IPS-NIHi11 (cell line): ENCODE measurements at places on chromosomes 1 and 21.

- no peak for DNase-seq
These were observed 82.8 kb downstream of the TRIM33 start for GRCh38 chr1:114428083-114428754.

DNA sequence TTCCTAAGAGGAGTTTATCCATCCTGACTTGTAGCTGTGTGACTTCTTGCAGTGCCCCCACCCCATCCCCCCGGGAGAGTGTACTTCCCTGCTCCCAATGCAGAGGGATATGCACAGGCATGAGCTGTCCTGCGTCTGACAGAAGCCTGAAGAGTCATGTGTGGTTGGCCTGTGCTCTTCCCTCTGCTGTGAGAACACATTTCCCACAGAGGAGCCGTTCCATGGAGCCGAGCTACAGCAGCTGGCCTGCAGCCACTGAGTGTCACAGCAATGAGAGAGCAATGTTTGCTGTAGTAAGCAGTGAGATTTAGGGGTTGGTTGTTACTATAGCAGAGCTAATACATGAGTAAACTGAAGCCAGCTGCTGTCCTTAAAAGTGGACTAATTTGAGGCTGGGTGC lies 22.0 kb downstream of the PARS2 start:
- no peak for DNase-seq

- no peak for DNase-seq
These were observed 17.9 kb downstream of the CLDN14 start for GRCh38 chr21:36461918-36462486.

DNA sequence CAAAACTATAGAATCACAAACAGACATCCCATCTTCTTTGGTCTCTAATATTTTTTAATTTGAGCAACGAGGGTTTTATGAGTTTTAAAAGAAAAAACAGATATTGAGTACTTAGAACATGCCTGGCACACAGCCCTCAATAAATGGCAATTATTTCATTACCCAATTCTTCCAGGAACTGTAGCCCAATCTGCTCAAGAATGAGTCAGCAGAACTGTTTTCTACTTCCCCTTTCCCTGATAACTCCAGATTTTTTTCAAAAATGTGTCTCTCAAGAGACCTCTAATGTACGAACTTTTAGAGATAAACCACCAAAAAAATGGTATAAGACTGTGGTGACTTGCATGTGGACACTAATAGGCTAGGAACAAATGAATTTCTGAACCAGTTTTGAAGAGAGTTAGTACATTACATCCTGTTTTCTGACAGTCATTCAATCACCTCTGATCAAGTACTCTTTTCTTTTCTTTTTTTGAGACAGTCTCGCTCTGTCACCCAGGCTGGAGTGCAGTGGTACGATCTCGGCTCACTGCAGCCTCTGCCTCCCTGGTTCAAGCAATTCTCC lies 11.5 kb downstream of the ABL2 start:
- DNase-seq, result no peak

- DNase-seq, result no peak
These were observed 5.8 kb upstream of the PSMB4 start for GRCh38 chr1:151393583-151393982.

GRCh38 chr1:95232646-95233318 lies 1.2 kb upstream of the RWDD3 start:
- no peak for DNase-seq

DNA sequence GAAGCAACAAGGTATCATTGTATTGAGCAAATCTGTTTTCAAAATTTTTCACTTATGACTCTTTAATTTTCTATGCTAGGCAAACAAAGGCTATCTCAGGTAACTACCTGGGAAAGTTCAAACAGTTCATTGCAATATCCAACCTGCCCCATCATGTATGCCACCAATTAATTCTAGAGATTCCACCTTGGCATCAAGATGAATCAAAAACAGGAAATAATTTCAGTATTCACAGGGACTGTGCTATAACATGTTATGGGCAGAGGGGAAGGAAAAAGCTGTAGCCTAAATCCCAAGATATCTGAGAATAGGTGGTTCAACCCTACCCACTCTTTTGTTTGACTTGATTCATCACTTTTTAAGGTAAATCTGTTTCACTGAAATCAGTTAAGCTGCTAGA lies 67.5 kb upstream of the SH3GLB1 start:
- DNase-seq, result no peak

DNA sequence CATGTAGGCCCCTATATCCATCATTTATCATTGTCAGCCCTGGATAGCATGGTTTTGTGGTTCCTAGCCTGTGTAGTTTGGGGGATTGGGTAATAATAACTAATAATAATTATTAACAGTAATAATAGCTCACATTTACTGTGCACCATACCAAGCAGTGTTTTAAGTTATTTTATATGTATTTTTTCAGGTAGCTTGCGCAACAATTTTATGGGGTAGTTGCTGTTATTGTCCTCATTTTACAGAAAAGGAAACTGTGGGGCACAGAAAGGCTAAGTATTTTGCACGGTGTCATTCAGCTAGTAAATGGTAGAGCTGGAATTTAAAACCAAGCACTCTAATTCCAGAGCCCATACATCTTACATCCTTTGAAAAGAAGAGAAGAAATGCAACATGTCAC lies 179.8 kb downstream of the HS2ST1 start:
- DNase-seq, result no peak

- DNase-seq, result no peak
These were observed 20.8 kb upstream of the ETV3 start for GRCh38 chr1:157158967-157159366.

- DNase-seq, result no peak
These were observed 73.7 kb downstream of the LRRC8C start for GRCh38 chr1:89706700-89707012.

GRCh38 chr21:27026501-27026900 lies 59.6 kb upstream of the ADAMTS5 start:
- DNase-seq, result no peak

DNA sequence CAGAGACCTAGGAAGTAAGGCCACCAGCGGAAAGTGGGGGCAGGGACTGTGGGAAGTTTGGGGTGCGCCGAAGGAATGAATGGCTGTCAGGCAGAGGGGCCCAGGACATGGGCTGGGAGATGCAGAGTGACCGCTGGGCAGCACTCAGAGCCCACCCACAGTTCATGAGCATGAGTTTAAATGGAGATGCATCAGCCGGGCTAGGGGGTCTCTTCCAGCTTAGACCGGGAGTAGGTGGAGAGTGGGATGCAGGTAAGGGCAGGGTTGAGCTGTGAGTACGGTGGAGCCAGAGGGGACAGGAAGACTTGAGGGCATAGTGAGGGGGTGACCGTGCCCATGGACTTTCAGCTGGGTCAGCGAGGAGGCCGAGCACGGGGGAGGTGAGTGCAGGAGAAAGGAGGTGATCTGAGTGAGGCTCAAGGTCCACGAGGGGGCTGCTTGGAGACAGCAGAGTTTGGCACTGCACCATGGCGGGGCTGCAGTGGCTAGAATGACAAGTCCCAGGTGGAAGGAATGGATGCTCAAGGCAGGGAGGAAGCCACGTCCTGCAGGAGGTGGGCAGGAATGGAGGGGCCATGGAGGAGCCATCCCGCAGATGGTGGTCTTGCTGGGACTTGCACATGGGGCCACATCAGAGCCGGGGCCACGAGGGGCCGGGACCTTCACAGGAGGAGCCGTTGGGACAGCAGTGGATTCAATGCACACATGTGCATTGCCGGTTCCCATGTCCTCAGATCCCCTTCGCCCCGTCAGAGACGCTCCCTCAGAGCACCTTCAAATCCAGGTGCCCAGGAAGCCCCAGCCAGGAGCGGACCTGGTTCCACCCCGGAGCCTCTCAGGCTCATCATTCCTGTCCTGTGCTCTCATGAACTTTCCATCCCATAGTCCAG lies 34.9 kb downstream of the UBASH3A start:
- DNase-seq, result no peak

DNA sequence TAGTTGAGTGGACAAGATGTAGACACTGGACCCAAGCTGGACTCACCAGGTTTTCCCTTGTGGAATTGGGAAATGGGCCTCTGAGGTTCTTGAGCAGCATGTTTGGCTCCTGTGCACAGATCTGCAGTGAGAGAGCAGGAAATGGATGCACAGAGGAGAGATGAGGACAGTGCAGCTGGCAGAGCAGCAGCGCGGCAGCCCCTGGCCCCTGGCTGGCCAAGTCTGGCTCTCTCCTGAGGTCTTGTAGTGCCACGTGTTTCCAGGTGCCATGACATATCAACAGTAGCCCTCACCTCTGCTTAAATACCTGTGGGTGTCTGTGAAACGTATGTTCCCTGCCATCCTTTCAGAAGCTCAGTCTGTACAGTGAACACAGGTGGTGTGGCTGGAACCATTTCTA lies 19.2 kb upstream of the BCL10 start:
- no peak for DNase-seq
